ENCODE measurements at places on chromosomes 11 and 22.

DNA sequence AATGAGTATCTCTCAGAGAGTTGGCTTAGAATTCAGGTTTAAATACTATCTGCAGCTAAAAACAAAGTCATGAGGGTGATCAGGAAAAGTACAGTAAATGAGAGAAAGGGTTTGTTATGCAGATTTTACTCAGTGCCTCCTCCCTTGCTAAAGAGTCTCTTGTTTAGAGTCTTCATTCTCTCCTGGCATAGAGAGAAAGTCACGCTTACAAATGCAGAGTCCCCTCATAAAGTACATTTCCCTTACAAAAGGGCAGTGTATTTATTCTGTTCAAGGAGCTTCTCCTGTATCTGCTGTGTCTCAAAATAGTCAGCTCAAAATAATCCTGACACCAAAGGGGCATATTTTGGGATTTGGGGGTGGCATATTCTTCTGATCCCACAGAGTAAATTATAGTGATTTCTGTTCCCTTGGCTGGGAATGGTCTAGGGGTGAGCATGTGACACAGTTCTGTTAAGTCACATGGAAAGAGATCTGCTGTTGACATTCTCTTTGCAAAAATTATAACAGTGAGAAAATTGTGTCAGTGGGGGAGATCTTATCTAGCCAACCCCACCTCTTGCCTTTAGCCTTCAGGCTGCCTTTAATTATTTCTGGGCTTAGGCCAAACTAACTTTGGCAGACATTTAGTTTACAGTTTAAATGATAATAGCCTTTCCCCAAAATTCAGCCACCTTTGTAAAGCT lies 102.9 kb downstream of the MTNR1B start:
- no peak for DNase-seq

- DNase-seq = no peak
These were observed 5.9 kb upstream of the MMP3 start for GRCh38 chr11:102849311-102849710.

DNA sequence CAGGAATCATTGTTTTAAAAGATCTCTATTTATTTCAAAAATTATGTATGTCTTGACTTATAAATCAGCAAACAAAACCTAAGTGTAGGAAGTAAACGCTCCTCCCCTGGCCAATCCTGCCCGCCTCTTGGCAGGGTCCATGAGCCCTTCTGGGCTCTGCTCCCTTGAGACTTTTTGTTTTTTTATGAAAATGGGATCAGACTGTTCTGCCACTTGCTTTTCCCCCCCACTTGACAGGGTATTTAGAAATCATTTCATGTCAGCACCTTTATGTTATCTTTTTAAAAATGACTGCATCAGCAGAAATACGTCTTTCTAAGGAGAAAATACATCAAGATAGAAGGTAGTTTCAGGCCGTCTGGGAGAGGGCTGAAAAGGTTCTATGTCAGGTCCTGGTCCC lies 35.6 kb downstream of the FBLN1 start:
- no peak for DNase-seq

DNA sequence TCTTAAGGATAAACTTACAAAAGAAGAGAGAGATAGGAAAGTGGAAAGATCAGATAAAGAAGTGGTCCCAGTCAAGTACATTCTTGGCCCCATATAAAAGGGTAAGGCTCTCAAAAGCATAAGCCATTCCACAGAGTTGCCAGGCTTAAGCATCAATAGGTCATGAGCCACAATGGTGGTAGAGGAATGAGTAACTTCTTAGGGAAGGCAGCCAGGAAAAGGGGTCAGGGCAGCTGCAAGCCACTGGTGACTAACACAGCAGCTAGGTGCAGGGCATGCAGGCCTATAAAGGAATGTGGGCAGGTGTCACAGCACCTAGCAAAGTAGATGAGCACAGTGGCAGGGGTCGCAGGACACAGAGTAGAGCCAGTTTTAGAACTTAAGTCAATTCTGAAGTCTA lies 302.6 kb upstream of the FAT3 start:
- DNase-seq = no peak

DNA sequence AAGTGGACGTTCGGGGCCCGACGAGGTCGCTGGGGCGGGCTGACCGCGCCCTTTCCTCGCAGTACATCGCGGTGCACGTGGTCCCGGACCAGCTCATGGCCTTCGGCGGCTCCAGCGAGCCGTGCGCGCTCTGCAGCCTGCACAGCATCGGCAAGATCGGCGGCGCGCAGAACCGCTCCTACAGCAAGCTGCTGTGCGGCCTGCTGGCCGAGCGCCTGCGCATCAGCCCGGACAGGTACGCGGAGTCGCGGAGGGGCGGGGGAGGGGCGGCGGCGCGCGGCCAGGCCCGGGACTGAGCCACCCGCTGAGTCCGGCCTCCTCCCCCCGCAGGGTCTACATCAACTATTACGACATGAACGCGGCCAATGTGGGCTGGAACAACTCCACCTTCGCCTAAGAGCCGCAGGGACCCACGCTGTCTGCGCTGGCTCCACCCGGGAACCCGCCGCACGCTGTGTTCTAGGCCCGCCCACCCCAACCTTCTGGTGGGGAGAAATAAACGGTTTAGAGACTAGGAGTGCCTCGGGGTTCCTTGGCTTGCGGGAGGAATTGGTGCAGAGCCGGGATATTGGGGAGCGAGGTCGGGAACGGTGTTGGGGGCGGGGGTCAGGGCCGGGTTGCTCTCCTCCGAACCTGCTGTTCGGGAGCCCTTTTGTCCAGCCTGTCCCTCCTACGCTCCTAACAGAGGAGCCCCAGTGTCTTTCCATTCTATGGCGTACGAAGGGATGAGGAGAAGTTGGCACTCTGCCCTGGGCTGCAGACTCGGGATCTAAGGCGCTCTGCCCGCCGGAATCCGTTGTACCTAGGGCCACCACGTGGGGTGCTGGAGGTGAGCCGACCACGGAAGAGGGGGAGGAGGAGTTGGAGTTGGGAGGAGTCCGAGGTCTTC lies 771 bp downstream of the MIF start:
- peak; percentile 50 for DNase-seq

DNA sequence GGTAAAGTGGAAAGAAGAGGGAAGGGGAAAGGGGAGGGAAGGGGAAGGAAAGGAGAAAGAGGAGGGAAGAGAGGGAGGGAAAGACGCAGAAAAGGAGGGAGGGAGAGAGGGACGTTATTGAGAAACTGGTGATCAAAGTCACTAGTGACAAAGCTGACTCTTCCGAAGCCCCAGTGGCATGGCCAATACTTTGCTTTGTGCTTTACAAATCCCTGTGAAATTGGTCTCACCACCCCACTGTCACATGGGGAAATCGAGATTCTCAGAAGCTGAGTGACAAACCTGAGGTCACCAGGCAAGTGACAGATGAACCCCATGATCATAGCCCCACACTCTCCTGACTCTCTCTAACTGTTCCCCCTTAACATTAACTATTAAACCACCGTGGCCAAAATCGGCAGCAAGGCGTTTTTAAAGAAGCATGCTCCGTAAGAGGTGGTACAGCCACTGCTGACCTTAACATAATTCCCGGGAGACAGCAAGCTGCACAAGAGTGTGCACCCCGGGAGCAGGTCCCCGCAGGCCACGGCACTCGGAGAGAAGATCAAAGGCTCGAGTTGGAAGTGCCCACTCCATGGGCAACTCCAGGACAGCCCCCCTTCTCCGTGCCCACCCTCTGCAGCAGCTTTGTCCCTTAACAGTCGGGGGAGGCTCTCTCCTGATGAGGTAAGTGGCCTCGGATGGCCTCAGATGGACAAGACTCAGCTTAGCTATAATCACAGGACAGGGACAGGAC lies 34.8 kb downstream of the CELSR1 start:
- DNase-seq = no peak

Measured in naive thymus-derived CD8-positive, alpha-beta T cell (primary cell).